Central memory CD4-positive, alpha-beta T cell (primary cell): ENCODE measurements at places on chromosomes 13 and 19.

DNA sequence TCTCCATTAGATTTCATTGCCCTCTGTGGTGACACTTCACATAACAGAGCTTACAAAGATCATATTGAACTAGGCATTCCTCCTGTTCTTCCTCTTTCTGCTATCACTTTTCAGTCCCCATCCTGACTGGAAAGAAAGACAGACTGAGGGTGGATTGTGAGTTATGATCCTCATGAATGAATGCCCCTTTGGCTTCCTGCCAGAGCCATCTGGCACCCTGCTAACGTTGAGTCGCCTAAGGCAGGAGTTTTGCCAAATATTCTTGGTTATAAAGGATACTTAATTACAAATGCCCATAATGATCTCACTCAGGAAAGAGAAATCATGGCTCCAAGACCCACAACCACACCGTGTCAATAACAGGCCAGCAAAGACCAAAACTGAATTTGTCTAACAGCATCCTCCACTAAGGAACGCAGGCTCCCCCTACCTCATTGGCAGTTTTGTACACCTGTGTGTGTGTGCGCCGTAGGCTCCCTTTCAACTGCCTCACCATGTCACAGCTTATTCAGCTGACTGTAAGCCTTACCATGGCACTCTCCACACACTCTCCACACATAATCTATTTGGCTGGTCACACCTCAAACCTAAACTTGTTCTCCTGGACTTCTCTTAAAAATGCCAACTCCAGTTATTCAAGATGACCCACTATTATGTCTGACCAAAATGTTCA, 15.5 kb downstream of the ZNF211 start:
- DNase-seq, result no peak

- DNase-seq, result no peak
These were observed 9.5 kb upstream of the LILRB4 start for GRCh38 chr19:54653181-54653809.

DNA sequence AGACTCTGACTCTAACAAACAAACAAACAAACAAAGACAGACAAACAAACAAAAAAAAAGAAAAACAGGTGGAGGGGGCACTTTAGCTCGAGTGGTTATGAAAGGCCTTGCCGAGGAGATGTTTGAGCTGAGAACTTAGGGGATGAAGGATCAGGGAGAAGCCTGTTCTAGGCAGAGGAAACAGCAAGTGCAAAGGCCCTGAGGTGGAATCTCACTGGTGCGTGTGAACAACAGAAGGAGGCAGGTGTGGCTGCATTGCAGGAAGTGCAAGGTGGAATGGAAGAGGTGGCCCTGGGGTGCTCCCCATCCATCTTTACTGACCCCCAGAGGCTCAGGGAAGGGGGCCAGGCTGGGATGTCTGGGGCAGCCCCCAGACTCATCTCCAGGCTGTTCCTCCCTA, 41.9 kb downstream of the CYP4F22 start:
- DNase-seq, result no peak

GRCh38 chr19:18574691-18575291, 3.1 kb downstream of the UBA52 start:
- DNase-seq, result no peak

- DNase-seq, result no peak
These were observed 44.3 kb downstream of the ALOX5AP start for GRCh38 chr13:30779608-30780007.

DNA sequence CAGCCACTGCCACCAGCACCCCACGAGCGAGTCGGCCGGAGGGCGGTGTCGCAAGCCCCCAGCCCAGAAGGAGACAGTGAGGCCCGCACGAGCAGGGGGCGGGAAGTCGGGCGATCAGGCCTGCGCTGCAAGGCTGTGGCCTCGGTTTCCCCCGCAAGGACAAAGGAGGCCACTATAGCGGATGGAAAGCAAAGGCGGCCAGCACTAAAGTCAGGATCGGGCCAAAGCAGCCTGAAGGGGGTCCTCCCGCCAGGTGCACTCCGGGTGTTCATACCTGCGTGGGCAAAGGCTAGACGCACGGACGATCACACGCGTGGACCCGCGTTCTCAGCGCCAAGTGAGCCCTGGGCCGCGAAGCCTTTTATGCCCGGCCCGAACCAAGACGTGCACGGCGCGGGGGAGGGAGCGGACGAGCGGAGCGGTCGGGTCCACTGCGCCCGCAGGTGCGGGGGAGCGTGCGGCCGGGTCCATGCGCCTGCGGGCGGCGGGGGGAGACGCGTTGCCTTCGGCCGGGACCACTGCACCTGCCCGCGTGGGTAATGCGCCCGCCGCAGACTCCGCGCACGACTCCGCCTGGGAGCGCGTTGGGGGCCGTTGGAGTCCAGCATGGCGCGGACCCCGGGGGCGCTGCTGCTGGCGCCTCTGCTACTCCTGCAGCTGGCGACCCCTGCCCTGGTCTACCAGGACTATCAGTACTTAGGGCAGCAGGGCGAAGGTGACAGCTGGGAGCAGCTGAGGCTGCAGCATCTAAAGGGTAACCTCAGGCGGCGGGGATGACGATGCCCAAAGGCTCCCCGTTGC, at the start of the genes PRDX2 and THSD8:
PRDX2 (minus strand) TSS at position 335 of the 801 bp plus-strand sequence. CDS start 539 bp downstream, outside the sequence.
THSD8 (plus strand) TSS at position 604 of the 801 bp plus-strand sequence; CDS start at position 607, 3 bp downstream.
- DNase-seq, result peak; percentile 63

GRCh38 chr13:36131222-36131930, at the start of gene DCLK1:
Gene DCLK1, minus strand, starts transcription at chr13:36131382.
- DNase-seq, result no peak

GRCh38 chr19:14119644-14120496, 2.3 kb upstream of the PRKACA start:
- no peak for DNase-seq

- DNase-seq, result no peak
These were observed 11.6 kb upstream of the ZNF431 start for GRCh38 chr19:21130097-21130775.

- no peak for DNase-seq
These were observed 1599.1 kb downstream of the PCDH9 start for GRCh38 chr13:65631078-65631477.

DNA sequence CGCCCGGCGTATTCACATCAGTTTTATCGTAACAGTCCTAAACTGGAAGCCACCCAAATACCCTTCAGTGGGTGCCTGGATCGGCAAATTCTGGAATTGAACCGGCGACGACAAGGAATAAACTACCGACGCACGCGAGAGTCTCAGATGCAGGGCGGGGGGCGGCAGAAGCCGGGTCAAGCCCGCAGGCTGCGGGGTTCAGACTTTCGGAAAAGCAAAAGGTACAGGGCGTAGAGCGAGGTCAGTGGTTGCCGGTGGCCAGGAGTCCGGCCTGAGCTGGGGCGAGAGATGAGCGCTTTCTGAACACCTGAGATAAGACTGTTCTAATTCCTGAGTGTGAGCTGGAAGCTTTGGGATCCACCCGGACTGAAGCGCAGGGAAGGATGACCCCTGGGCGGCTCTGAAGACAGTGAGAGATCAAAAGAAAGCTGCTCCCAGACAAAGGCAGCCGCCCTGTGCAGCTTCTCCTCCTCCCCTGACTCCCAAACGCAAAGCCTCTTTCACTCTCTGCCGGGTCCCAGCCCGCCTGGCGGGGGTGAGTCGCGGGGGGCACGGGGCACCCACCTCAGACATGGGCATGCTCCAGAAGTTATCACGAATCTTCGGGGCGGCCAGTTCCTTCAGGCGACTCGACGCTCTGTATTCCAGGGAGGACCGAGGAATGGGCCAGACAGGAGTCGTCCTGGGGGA, 26.2 kb upstream of the MIER2 start:
- no peak for DNase-seq

DNA sequence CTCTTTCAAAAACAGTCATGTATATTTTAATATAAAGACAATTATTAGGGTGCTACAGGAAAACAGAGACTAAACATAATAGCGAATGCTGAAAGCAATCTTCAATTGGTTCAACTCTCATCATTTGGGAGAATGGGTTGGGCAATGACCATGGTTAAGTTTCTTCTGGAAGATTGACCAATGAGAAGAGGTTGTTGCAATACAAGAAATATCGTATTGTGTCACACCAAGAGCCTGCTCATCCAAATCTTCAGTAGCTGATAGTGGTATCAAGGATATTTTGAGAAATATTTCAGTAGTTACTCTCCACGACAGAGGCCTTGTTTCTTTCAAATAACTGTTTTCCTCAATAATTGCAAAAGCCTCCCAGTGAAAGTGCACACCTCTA, 83.0 kb upstream of the FNDC3A start:
- no peak for DNase-seq

GRCh38 chr13:98500963-98501421, 75.9 kb downstream of the STK24 start:
- no peak for DNase-seq

- peak; percentile 87 for DNase-seq
These were observed at the start of gene ZNF90 for GRCh38 chr19:20077791-20078463. Gene ZNF90, plus strand, starts transcription at chr19:20078000. Its CDS starts 133 bp downstream, at chr19:20078133.

DNA sequence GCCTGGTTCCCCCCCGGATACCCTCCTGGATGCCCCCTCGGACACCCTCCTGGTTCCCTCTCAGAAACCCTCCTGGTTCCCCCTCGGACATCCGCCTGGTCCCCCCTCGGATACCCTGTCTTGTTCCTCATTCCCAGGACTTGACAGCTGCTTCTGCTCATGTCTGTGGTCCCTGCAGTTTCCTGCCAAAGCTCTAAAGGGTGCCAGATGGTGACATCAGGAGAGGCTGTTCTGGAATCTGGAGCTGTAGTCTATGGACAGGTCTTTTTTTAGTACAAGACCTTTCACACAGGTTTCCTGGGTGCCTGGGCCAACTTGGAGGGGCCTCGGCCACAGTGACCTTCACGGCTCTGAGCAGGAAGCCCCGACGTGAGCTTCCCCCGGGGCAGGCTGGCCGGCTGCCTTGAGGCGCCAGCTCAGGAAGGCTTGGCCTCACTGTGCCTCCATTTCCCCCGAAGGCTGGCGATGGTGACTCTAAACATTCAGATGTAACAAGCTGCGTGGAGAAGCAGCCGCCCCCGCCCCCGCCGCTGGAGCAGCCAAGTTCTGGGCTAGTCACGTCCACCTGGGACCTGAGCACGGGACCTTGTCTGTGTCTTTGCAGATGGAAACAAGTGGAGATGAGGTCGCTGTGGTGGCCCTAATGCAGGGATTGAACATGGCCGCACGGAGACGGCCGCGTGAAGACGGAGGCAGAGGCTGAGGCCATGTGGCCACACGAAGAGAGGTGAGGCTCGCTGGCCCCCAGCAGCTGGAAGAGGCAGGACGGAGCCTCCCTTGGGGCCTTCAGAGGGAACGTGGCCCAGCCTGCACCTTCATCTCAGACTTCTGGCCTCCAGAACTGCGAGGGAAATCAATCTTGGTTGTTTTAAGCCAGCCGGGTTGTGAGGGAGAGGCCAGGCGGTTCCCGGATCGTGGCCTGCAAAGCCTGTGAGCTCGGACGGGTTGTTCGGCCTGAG, 12.7 kb downstream of the SGTA start:
- DNase-seq, result no peak

GRCh38 chr13:45765464-45765863, 63.3 kb downstream of the CBY2 start:
- no peak for DNase-seq

DNA sequence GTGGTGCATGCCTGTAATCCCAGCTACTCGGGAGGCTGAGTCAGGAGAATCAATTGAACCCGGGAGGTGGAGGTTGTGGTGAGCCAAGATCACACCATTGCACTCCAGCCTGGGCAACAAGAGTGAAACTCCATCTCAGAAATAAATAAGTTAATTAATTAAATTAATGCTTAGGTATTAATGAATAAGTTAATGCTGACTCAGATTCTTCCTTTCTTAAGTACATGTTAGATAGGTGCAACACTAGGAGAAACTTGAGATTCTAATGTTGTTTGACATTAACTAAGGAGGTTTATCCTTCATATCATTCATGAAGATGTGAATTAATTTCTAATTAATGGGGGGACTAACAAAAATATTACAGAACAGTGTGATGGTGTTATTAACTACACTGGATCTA, 812.6 kb upstream of the SPRY2 start:
- no peak for DNase-seq

DNA sequence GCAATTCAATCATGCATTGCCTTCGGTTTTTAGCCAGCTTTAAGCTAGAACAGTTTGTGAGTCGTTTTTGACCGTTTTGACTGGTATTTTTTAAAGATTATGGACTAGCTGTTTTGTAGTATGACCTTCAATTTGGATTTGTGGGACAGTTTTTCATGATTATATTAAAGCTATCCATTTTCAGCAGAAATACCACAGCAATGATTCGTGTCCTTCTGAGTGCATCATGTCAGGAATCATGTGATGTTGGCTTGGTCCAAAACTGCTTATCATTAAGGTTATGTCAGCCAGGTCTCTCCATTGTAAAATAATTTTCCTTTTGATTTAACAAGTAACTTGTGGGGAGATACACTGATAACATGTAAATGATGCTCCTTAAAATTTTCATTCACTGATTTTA, 229.0 kb downstream of the POSTN start:
- no peak for DNase-seq

GRCh38 chr13:102774214-102774568, 605 bp upstream of the TEX30 start:
- DNase-seq, result no peak

DNA sequence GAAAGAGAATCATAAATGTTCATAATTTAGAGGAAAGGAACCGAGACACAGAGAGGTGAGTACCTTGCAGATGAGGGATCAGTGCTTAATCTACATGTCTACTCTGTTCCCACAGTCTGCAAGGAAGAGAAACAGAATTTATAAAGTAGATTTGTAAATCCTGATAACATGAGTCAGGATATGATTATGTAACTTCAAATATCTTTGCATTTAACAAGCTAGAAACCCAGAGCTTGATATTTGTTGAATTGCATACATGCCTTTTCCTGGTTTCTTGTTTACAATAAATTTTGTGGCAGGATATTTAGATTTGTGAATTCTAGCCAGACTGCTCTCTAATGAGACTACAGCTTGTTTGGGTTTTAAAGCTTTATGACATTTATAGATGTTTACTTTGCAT, 219.2 kb downstream of the ENOX1 start:
- DNase-seq, result no peak

DNA sequence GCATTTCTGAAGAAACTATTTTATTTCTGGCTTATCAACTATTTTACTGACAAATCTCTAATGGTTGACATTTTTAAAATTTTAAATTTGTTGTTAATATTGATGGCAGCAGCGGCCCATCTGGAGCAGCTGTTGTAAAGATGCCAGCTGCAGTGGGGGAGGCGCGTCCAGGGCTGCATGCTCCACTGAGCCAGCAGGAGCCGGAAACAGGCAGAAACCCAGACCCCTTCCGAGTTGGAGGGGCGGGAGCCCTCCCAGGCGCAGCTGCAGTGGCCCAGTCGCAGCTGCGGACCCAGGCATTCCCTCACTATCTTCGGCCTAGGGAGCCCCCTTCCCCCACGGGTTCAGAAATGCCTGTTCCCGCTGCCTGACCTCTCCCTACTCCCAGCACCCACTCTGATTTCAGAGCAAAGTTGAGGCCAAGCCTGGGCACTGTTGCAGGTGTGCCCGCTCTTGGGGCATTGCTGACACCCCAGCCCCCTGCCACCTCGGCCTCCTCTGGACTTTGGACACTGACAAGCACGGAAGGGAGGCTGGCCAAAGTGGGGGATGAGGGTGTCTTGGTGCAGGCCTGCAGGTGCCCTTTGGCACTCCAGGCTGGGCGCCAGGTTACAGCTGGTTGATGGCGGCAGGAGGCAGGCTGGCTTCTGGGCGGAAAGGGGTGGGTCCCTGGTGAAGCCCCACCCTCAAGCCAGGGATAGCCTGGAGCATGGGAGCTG, 69.2 kb downstream of the PIBF1 start:
- DNase-seq, result no peak
